Stimulated activated CD4-positive, alpha-beta T cell treated with anti-CD3 and anti-CD28 coated beads, Interleukin-12 subunit alpha, Interleukin-12 subunit beta, amount 100 ng/mL, for 24 hours (primary cell): ENCODE measurements at places on chromosomes 7 and 10.

DNA sequence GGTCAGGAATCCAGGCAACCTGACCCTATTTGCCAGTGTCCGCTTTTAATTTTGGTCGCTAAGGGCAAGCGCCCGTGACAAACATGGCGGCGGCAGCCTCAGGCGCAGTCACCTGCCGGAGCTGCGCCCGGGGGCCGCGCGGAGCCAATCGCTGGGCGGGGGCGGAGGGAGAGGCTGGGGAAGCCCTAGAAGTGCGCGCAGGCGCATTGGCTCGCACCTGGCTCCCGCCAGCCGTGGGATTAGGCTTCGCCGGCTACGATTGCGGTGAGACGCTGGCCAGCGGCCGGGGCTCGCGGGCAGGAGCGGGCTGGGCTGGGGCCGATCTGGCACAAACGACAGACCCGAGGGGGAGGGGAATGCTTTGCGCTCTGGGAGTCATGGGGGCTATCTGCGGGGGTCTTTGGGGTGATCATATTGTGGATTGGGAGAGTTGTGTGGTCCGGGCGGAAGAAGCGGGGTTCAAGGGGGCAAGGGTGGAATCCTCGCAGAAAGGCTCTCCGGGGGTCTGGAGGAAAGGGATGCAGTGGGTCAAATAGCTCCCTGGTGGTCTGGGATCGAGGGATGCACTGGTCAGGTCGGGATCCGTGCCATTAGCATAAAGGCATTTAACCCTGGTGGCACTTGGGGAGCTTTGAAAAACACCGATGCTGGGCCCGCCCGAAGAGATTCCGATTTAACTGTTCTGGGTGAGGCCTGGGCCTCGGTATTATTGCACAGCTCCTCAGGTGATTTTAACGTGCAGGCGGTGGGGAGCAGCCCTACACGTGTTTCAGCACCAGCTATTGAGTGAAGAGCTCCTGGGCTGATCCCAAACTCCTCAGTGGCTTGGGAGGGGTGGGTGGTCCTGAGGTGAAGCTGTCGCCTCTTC lies 10.1 kb upstream of the C10orf95 start:
- DNase-seq: peak; percentile 84

DNA sequence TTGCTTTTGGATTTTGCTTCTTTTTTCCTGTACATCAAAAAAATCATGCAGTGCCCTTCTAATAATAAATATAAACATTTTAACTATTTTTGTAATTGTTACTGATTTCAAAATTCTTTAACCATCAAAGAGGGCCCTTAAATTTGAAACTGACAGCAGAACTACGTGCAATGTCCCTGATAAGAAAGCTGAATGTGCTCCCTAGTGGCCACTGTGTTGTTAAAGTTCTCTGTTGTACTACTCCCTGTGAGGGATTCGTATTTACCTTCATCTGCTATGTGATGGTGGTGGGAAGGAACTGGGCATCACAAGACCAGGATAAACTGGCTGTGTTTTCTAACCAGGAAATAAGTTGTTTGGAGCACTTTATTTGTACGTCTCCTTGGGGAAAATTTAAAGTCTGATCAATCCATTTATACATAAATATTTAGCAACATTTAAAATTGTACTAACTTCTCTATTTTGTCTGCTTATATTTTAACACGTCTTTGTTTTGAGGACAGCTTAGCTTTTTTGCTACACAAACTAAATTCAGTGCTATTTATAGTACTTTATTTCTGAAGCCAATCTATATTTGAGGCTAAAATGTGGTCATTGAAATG lies 322.4 kb downstream of the HGF start:
- no peak for DNase-seq

- DNase-seq: no peak
These were observed 74.9 kb downstream of the CLIP2 start for GRCh38 chr7:74364061-74364460.

DNA sequence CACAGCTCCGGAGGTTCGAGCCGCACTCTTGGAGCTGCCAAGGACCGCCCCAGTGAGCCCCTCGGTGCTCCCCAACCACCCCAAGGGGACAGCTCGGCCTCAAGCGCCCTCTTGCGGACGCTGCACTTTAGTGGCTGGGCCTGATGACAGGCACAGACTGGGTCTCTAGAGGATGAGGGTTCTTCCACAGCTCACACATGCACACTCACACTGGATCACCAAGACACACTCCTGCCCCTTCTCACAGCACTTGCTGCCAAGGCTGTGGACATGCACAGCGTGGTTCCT lies 2.1 kb downstream of the RET start:
- peak; percentile 2 for DNase-seq

DNA sequence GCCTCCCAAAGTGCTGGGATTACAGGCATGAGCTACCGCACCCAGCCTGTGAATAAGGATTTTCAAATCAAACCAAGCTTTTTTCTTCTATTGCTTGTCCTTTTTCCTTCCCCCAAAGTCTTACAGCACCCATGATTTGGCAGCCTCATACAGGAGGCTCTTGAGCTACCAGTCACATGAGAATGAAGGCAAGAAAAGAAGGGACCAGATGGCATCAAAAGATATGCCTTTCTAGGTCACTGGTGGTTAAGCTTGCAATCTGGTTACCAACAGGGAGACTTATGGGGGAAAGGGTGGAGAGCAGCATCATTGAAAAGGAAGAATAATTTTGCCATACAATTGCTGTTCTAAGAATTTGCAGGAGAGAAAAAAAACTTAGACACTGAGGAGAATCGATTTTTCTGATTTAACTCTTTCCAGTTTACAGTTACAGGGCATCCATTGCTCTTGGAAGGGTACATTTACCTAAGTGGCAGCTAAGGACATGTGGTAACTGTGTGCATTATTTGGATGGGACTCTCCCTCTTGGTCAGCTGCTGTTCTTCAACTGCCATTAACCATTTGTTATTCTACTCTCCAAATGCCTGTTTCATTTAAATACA lies 29.5 kb downstream of the SMNDC1 start:
- DNase-seq: no peak

GRCh38 chr7:130379532-130379920 lies 768 bp upstream of the CPA1 start:
- DNase-seq: no peak

DNA sequence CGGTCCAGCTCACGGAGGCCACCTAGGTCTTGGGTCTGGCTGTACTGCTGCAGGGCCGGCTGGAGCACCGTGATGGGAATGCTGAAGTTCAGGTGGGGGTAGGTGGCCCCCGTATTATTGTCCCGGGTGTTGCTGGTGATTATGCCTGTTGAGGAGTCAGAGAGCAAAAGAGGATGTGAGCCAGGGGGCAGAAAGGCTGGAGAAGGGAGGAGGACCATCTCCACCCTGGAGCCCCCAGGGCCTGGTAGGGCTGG lies 6.6 kb downstream of the TYSND1 start:
- DNase-seq: no peak

GRCh38 chr10:72292223-72292691 lies 18.5 kb downstream of the DDIT4 start:
- peak; percentile 61 for DNase-seq

- DNase-seq: no peak
These were observed 180.5 kb downstream of the TAX1BP1 start for GRCh38 chr7:27920281-27920946.

DNA sequence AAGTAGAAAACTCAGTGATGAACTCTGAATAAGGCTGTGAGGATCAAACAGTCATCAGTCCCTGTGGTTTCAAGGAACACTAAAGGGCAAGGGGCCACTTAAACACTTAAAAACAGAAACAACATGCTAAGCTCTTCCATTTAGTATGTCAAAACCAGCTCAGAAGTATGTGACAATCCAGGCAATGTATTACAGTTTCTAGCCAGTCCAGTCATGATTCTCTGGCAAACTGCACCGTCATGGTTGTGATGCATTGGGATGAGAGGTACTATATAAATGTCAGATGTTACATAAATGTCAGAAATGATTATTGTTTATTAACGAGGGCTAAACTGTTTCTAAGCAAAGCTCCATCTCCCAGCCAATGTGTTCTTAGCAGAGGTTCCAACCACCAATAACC lies 4.7 kb upstream of the CREB5 start:
- DNase-seq: no peak

- DNase-seq: no peak
These were observed 196.7 kb downstream of the ANK3 start for GRCh38 chr10:60192946-60193345.

GRCh38 chr10:61688551-61689308 lies 26.0 kb downstream of the CABCOCO1 start:
- DNase-seq: no peak

DNA sequence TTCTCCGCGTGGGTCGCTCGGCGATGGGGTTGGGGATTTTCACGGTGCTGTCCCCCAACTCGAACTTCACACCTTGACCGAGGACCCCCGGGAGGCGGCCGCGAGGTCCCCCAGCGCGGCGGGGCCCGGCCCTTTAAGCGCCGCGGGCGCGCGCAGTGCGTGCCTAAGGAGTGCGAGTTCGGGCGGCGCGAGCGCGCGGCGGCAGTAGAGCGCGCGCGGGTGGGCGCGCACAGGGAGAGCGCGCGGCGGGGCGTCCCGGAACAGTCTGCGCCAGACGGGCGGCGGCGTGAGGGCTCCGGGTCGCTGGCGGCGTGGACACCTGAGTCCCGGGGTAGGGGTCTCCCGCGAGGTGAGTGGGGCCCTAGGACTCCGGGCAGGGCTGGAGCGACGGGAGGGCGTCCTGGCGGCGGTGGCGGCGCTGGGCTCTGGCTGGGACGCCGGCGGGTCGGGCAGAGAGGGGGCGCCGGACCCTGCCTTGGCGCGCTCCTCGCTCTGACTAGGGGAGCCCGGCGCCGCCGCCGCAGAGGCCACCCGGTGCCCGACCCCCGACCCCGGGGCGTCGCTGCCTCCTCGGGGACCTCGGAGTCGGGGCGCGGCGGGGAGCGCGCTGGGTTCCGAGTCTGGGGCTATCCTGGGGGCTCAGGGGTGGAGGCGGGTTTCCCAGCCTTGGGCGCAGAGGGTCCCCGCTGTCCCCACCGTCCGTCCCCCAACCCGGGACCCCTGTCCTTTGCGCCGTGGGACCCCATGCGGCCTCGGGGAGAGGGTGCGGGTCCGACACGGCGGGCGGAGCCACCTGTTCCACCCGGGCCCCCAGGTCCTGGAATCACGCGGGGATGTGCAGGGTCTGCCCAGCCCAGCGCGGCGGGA lies at the start of gene PROSER2:
TSS of gene PROSER2 (plus strand) at position 235 of the 867 bp plus-strand sequence. CDS start 28,722 bp downstream, outside the sequence.
- peak; percentile 24 for DNase-seq
